ENCODE measurements at places on chromosomes 2 and 18.

GRCh38 chr2:64145119-64145518 is 899 bp upstream of the PELI1 start:
- H3K27ac ChIP-seq = no peak overlapping the region
- no peak for DNase-seq
- H3K36me3 ChIP-seq = no peaks in the 10 kb centered on the region
- H3K4me1 ChIP-seq = peaks cover 16% of the 10 kb centered on the region
- H3K4me3 ChIP-seq = peak overlapping the region; percentile 94

DNA sequence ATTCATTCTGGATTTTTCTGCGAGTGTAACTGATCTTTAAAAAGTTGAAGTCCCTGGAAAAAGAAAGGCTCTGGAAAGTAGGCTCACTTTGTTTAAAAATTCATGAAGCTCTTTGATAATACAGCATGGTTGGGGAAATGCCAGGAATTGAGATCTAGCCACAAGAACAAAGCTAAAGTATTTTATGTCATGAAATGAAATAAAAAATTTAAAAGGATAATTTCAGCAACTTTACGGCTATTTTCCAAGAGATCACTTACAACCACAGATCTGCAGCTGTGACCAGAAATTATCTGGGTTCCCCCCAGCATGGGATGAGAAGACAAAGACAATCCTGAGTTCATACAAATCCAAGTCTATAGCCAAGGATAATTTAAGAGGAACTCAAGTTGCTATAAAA is 25.3 kb upstream of the RFX8 start:
- no peaks in the 10 kb centered on the region for H3K27me3 ChIP-seq
- no peak overlapping the region for H3K4me3 ChIP-seq
- DNase-seq = no peak
- peaks cover 5% of the 10 kb centered on the region for H3K4me1 ChIP-seq

DNA sequence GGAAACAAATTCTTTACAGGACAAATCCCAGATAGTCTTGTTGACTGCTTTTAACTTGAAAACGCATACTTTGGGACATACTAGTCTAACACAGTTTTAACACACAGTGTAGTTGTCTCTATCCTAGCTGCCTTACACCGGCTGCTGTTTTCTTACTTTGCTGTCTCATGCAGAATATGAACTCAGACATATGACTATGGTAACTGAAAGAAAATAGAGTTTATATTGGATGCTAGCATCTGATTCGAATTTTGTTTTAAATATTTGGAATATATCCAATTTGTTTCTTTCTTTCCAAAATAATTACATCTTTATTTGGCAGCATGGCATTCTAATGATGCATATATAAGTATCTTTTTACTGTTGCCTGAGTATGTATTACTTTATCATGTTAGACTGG is 69.8 kb downstream of the ANKRD12 start:
- no peak for DNase-seq
- no peak overlapping the region for H3K4me3 ChIP-seq
- H3K36me3 ChIP-seq = peaks cover 31% of the 10 kb centered on the region
- no peaks in the 10 kb centered on the region for H3K4me1 ChIP-seq

- DNase-seq = no peak
- H3K27ac ChIP-seq = no peak overlapping the region
- no peaks in the 10 kb centered on the region for H3K36me3 ChIP-seq
- H3K4me1 ChIP-seq = peaks cover 16% of the 10 kb centered on the region
- H3K4me3 ChIP-seq = no peak overlapping the region
- peaks cover 94% of the 10 kb centered on the region for H3K27me3 ChIP-seq
Observed at GRCh38 chr2:176098366-176099158, 1.0 kb upstream of the HOXD12 start.

DNA sequence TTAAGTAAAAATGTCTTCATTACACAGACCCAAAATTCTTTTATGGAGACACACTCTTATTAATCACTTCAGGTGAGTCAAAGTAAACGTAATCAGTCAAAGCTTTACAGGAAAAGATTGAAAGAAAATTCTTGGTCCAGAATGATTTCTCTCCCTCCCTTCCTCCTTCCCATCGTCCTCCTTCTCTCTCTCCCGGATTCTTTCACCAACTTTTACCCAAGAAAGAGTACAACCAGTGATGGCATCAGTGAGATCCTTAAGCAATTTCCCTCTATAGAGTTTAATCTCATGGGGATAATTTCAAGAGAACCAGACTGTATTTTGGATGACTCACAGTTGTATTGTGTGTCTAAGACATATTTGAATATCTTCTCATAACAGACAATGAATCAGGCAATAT is 258.1 kb downstream of the ALK start:
- no peaks in the 10 kb centered on the region for H3K4me1 ChIP-seq
- no peaks in the 10 kb centered on the region for H3K27me3 ChIP-seq
- H3K36me3 ChIP-seq = no peaks in the 10 kb centered on the region
- no peak overlapping the region for H3K27ac ChIP-seq
- DNase-seq = no peak
- H3K4me3 ChIP-seq = no peak overlapping the region

- no peak overlapping the region for H3K4me3 ChIP-seq
- no peak overlapping the region for H3K27ac ChIP-seq
- no peaks in the 10 kb centered on the region for H3K27me3 ChIP-seq
- H3K36me3 ChIP-seq = no peaks in the 10 kb centered on the region
Observed at GRCh38 chr2:30219886-30220875, 11.2 kb upstream of the LBH start.

DNA sequence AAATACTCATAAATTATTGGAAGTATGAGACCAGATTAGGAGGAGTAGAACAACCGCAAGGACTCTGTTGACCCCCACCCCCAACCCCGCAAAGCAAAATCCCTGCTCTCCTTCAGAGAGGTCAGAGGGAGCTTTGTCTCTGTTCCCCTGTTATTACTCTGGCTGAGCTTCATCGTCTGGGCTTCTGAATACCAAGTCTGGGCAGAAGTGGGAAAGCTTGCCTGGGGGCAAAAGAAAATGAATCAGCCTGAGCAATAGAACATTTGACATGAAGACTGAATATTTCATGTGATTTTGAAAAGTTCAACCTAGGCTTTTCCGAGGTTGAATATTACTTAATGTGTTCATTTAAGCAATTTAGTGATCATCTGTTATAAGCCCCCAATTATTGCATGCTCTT is 114.6 kb upstream of the ARHGAP28 start:
- no peak overlapping the region for H3K4me3 ChIP-seq
- DNase-seq = no peak
- H3K27ac ChIP-seq = no peak overlapping the region

DNA sequence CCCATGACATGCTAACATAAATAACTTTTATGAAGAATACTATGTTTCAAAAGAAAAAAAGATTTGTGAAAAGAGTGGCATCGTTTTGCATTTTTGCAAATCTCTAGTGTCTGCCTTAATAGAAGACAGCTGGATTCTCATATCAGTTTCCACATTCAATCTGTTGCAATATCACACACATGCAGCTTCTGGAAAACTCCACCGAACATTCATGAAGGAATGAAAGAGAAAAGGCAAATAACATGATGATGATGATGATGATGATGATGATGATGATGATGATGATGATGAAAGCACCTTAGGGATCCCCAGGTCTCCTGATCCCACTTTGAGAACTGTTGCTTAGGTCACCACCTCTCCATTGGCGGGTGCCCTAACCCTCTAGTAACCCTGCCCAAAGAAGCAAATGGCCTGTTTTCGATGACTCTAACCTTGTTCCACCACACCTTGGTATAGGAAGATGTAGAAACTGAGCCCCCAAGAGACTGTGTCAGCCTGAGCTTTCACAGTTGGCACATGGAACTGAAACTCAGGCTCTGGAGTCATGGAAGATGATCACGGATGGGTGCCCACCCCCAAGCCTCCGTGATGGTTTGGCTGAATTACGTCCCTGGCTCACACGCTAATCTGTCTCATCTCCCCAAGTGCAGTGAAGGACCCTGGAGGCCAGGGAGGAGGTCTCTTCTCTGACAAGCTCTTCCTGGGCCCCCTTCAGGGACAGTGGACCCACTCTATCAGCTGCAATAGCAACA is 80.1 kb upstream of the SMAD7 start:
- DNase-seq = no peak
- no peaks in the 10 kb centered on the region for H3K36me3 ChIP-seq
- no peaks in the 10 kb centered on the region for H3K27me3 ChIP-seq
- H3K4me3 ChIP-seq = no peak overlapping the region
- H3K4me1 ChIP-seq = peaks cover 6% of the 10 kb centered on the region
- no peak overlapping the region for H3K27ac ChIP-seq
